ENCODE measurements at places on chromosomes 7 and 10.

- DNase-seq: no peak
Observed at GRCh38 chr7:34087892-34088891, 182.9 kb downstream of the BMPER start.

DNA sequence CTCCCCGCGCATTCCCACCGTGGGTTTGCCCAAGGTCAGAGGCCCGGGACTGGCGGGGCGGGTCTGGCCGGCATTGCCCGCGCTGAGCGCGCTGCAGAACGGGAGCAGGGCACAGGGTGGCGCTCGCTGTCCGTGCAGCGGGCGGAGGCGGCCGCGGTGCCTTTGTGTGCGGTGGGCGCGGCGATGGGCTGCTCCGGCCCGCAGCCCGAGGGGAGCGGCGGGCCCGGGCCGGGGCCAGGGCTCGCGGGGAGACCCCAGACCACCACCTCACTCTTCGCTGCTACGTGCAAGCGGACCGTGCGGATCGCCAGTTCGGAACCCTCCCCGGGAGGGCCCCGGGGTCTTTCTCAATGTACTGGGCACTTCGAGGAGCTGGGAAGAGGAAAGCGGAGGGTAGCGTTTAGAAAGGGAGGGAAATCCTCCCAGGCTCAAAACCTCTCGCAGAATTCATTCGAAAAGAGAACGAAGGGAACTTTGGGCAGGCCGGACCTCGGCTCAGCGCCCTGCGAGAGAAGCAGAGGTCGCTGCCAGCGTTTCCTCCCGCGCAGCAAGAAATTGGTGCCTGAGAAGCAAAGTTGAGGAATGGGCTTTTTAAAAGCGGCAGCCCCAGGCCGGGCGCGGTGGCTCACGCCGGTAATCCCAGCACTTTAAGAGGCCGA is 8.5 kb downstream of the SP8 start:
- no peak for DNase-seq

- DNase-seq: no peak
Observed at GRCh38 chr10:26318672-26319071, 102.1 kb downstream of the GAD2 start.

DNA sequence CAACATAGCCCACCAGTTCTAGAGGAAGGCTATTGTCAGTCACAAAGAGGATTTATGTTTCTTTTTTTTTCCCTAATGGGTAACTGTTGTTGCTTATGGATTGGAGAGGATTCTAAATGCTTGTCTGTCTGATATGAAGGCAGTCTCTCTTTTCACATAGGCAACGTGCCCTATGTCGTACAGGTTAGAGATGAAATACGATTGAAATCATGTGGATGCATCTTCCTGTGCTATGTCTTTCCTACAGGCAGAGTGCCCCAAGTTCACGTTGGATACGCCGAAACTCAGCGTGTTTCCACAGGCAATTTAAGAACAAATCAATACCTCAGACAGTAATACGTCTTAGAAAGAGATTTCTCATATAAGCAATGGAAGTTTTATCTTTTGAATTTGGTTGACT is 93.8 kb downstream of the CELF2 start:
- no peak for DNase-seq

- DNase-seq: peak; percentile 80
Observed at GRCh38 chr10:44310762-44311562, 73.9 kb downstream of the CXCL12 start.

GRCh38 chr7:13041368-13041988 is 354.0 kb downstream of the ARL4A start:
- no peak for DNase-seq

GRCh38 chr7:105487579-105488571 is 34.2 kb downstream of the PUS7 start:
- DNase-seq: no peak

- DNase-seq: no peak
Observed at GRCh38 chr10:86265236-86265894, 101.2 kb downstream of the GRID1 start.

DNA sequence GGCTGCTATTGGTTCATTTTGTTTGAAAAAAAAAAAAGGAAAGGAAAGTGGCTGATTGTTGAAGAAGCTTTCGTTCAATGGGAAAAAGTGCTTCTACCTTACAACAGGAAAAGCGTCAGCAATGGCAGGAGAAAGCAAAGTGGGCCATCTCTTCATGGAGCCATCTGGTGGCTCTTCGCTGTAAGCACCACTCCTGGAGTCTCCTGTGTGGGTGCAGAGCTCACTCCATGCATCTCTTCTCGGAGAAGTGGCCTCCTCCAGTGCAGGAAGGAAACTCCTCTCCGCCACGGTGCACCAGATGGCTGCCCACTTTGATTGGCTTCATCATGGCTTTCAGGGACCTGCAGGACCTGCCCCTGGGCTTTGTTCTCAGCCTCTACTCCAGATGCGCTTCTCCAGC is 250.9 kb downstream of the PTEN start:
- DNase-seq: no peak

DNA sequence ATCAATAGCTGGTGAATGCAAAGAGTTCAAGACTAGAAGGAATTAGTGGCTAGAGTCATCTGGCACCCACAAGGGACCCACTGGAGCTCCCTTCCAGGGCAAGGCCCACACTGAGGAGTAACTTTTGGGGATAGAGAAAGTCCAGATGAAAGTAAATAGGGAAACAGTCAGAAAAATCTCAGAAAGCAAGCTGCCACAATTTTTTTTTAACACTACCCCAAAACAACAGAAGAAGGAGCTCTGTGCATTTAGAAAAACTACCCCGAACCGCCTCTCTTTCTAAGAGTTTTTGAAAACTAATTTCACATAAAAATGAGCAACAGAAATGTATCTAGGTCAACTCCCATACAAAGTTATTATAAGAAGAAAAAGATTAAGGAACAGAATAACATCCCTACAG is 42.2 kb downstream of the AOAH start:
- DNase-seq: no peak

DNA sequence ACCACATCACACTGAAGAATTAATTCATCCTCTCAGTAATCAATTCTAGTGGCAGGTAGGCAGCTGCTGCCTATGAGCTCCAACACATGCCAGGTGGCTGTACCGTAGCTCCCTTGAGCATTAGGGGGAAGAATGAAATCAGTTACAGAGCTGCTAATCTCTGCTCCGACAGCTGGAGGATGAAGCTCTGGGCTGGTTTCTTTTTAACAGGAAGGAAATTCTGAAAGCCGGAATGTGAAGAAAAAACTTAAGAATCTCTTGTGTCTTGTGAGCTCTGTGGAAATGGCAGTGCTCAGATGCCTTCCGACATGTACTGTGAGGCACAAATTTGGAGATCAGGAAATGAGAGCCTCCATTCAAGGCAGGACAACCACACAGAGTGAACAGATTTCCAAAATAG is 2.8 kb upstream of the AHCYL2 start:
- DNase-seq: no peak

- no peak for DNase-seq
Observed at GRCh38 chr10:5334196-5334880, 30.4 kb upstream of the UCN3 start.

DNA sequence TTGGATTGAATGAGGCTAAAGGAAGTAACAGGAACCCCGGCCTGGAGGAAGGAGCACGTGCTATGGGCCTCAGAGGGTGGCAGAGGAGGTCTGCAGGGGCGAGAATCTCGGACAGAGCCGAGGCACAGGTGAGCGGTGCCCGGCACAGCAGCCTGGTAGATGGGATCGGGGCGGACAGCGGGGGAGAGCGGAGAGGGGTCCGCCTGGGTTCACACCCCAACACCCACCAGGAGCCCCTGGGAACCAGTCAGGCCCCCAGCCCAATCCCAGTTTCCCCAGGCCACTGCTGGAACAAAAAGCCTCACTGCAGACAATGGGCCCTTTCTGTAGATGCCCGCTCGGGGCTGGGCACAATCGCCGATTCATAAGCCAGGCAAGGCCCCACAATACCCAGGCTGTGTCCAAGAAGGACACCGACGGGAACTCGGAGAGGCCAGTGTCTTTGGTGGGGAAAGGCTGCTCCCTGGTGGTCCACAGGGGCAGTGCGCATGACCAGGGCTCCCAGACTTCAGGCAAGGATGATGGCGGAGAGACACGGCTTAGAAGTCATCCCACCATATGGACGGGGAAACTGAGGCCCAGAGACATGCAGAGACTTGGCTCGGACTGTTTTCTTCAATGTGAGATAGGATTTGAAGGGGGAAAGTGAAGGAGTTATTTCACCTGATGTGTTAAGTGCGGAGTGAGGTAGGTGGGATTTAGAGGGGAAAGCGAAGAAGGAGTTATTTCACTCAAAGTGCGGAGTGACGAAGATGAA is 106.9 kb upstream of the GPR26 start:
- peak; percentile 16 for DNase-seq
